ENCODE measurements at places on chromosomes 13 and 19. TPM values are rescaled to one million over a fixed set of nuclear protein-coding genes. Genes with fewer than 3 reads are reported as not detected.

TEAD2 gene
- 14.1 TPM for total RNA-seq

POSTN gene
- 0.05 TPM for total RNA-seq

ZNF98 gene
- total RNA-seq: not detected

PPM1N gene
- 8.1 TPM for total RNA-seq

MATK gene
- 1.5 TPM for total RNA-seq

GPR12 gene
- total RNA-seq: not detected

ELAVL3 gene
- total RNA-seq: 0.09 TPM

FBXO27 gene
- total RNA-seq: 4.4 TPM

RAB8A gene
- total RNA-seq: 47.9 TPM

RNF225 gene
- total RNA-seq: 0.19 TPM

SIGLEC5 gene
- not detected for total RNA-seq

ZSWIM9 gene
- 6.0 TPM for total RNA-seq

CEACAM4 gene
- not detected for total RNA-seq

DHX34 gene
- total RNA-seq: 35.3 TPM
